ENCODE measurements at places on chromosomes 1 and 21. TPM values are rescaled to one million over a fixed set of nuclear protein-coding genes. Genes with fewer than 3 reads are reported as not detected.

- no peak for DNase-seq
Observed at GRCh38 chr1:187091666-187092065, 262.9 kb downstream of the PLA2G4A start.

DNA sequence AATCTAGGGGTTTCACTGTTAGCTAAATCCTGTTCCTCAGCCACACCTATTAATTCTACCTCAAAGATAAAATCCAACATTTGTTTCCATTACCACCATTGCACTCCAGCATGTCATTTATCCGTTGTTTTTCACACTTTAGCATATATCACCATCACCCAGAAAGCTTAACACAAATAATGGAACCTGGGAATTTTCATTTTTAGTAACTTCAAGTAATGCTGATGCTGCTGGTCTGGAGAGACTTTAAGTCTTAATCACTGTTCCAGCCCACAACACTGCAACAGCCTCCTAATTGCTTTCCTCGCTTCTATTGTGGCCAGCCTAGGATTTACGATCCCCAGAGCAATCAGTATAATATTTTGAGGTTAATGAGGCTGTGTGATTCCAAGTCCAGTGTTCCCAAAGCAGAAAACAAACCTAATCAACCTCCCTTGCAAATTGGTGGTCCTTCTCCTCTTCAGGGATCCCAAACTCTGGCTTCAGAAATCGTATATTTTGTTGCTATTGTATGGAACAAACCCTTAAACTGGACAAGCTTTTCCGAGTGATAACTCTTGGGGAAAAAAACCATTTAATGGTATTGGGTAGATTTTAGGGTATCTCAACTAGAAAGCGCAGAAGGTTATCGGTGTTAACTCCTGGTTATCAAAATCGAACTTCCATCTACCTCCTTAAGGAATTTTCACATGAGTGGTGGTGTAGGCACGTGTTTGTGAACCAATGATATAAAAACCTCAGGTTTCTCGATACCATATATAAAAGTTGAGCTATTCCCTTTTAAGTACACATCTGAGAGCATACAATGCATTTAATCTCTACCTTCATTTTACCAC, 50.0 kb upstream of the BOLA1 start:
- DNase-seq, result no peak

GRCh38 chr1:85616364-85616705, 35.8 kb downstream of the CCN1 start:
- no peak for DNase-seq

DNA sequence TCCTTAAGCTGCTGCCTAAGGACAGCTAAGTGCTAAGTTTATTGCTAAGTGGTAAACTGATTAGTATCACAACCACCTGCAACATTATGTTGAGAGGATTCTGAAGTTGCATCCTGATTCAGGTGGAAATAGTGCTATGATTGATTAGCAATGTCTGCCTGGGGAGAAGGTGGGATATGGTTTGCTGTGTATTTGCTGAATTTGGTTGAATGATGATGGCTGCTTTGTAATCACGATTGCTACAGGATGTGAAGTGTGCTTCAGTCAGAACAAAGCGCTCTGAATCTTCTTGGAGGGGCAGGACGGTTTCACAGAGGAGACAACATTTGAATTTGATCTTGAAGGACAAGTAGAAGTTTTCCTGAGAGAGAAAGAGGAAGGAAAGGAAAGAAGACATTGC, 226.0 kb downstream of the ST6GALNAC3 start:
- DNase-seq, result no peak

- DNase-seq, result no peak
Observed at GRCh38 chr1:161017756-161018630, 3.0 kb downstream of the F11R start.

DNA sequence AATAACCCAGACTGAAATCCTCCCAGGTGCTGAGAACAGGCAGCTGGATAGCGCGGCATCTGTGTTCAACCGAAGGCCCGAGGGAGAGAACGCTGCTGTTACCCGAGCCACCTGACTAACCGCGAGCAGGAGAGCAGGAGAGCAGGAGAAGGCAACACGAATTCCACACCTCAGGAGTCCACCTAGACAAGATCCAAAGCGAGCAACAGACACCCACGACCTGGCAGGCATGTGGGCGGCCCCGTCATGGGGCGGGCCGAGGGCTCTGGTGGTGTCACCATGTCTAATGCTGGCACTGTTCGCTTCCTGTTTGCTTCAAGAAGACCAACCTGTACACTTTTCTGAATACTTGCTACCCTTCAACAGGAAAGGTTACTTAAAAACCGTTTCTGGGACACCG, 20.9 kb upstream of the SPATC1L start:
- no peak for DNase-seq

DNA sequence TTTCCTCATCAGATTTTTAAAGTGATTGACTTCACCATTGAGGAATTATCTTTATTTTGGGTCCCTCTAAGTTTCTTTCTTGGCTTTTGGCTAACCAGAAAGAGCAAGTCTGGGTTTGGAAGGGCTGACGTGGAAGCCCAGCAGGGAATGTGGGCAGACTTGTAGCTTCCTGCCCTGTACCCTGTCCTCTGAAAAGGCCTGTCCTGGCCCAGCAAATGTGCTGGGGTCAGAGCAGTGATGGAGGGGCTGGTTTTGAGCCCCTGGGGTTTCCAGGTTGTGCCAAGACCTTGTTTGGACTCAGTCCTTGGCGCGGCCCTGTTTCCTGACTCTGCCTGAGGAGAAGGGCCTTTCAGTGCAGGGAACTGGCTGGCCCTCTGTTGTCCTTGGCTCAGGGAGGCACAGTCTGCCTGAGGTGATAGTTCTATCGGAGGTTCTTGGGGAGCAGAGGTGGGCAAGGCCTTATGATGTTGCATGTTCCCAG, 72.1 kb downstream of the UCK2 start:
- DNase-seq, result no peak

DNA sequence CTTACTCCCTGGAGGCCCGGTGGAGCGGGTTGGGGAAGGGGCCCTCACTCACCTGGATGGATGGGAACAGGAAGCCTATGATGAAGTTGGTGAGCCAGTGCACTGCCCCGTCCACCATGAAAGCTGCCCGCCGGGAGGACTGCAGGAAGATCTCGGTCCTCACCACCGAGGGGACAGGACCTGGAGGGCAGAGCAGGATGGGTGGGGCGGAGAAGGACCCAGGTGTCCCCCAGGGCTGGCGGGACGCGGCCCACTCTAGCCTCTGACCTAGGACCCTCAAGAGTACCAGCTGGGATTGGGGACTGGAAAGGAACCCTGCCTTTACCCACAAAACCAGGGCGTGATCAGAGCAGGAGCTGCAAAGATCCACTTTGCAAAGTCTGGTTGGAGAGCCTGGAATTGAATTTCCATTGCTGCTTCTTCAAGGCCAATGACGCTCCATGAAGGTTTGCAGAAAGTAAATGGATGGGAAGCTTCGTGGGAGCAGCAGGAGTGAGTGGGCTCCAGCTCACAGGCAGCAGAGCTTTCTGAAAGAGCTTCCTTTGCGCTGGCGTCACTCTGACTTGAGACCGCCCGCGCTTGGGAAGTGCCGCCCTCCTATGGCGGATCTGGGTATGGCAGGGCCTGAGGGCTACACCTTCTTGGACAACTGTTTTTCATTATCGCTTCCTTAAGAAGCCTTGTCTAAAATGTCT, 21.4 kb downstream of the SLC2A7 start:
- no peak for DNase-seq

DNA sequence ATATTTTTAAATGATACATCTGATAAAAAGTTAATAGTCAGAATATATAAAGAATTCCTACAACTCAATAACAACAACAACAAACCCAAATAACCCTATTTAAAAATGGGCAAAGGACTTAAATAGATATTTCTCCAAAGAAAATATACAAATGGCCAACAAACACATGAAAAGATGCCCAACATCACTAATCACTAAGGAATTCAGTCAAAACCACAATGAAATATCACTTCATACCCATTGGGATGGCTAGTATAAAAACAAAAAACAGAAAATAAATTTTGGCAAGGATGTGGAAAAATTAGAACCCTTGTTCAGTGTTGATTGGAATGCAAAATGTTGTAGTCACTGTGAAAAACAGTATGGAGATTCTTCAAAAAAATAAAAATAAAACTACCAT, 184.8 kb upstream of the RAB4A start:
- no peak for DNase-seq

- DNase-seq, result no peak
Observed at GRCh38 chr1:61198554-61198953, 116.2 kb downstream of the NFIA start.

- DNase-seq, result no peak
Observed at GRCh38 chr1:241186716-241187115, 170.3 kb downstream of the RGS7 start.

The TTC34 gene
- total RNA-seq, result 0.10 TPM

The ERG gene
- 118 TPM for total RNA-seq

The LORICRIN gene
- not detected for total RNA-seq

The PDE4B gene
- total RNA-seq, result 54.6 TPM

The IFT25 gene
- total RNA-seq, result 11.0 TPM
